Right atrium auricular region (tissue), 2 donors: ENCODE measurements at places on chromosomes 3 and 15. TPM values are rescaled to one million over a fixed set of nuclear protein-coding genes. Genes with fewer than 3 reads are reported as not detected.

Gene SYNPR
- 2.7 TPM for total RNA-seq

DNA sequence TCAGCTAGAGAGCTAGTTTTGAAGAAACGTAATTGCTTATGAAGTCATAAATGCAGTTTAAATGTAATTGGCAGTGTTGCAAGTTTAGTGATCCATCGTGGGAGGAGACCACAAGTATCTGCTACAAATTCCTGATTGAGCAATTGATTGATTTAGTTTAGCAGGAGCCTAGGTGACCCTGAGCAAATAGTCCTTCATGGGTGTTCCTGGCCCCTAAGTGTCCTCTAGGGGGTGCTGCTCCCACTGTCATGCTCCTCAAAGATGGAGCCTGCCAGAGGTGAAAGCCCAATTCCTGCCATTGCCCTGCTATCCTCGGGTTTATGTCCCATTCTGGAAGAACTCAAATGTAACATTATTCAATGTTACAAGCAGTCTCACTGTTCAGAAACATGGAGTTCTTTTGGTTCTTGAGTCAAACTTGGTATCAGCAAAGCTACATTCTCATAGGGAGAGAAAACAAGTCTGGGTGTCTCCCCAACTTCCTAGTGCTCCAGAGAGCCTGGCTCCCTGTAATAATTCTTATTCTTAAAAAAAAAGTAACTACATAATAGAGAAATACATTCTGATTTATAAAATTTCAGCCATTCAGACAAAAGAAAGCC lies 29.8 kb upstream of the SENP5 start:
- H3K27me3 ChIP-seq: no peaks in the 10 kb centered on the region
- no peak for DNase-seq
- H3K4me1 ChIP-seq: no peaks in the 10 kb centered on the region
- no peaks in the 10 kb centered on the region for H3K36me3 ChIP-seq

DNA sequence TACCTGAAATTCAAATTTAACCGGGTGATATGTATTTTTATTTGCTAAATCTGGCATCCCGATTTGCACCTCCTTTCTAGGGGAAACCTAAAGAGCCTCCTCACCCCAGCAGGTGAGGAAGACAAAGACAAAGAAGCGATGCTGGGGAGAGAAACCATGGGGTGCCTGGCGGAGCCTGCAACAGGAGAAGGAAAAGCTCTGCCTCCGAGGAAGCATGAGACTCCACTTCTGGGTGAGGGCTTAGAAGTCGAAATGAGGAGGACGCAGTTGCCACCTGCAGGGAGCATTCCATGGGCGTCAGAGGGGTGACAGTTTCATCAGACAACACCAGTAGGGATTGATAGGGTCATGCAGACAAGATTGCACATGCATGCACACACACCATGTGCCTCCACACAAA lies 30.5 kb upstream of the LYZL4 start:
- DNase-seq: no peak
- H3K4me3 ChIP-seq: no peak overlapping the region
- H3K36me3 ChIP-seq: no peaks in the 10 kb centered on the region
- H3K27me3 ChIP-seq: no peaks in the 10 kb centered on the region
- H3K4me1 ChIP-seq: no peaks in the 10 kb centered on the region

- no peaks in the 10 kb centered on the region for H3K36me3 ChIP-seq
- H3K4me3 ChIP-seq: no peak overlapping the region
- no peak for DNase-seq
- no peaks in the 10 kb centered on the region for H3K4me1 ChIP-seq
Observed at GRCh38 chr3:171268677-171269076, 191.5 kb downstream of the TNIK start.

DNA sequence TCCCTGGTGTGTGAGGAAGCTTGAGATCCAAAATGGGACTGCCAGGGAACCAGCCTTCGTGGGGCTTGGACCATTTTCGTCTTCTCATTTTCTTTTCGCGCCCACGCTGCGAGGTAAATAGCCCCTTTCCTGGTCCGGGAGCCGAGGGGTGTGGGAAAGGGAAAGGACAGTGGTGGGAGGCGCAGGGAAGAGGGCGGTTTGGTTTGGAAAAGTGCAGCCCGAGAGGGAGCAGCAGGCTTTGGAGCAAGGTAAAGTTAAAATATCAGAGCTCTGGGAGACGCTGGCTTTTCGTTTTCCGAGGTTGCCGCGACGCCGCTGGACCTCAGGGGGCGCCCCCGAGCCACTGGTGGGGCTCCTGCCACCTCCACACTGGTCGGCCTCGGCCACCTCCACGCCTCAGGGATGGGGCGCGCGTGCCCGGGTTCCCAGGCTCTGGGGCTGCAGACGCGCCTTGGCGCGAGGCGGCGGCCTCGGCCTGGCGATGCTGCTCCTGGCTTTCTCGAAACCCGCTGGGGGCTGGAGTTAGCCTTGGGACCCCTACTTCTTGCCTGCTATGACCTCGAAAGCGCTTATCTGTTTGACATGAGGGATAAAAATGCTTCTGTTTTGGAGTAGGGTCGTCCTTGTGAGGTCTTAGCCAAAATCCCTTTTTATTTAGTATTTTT lies 3.2 kb downstream of the PTPRG start:
- H3K27me3 ChIP-seq: no peaks in the 10 kb centered on the region
- no peaks in the 10 kb centered on the region for H3K36me3 ChIP-seq
- peak overlapping the region; percentile 78 for H3K4me3 ChIP-seq
- no peaks in the 10 kb centered on the region for H3K4me1 ChIP-seq
- peak overlapping the region; percentile 95 for H3K27ac ChIP-seq

DNA sequence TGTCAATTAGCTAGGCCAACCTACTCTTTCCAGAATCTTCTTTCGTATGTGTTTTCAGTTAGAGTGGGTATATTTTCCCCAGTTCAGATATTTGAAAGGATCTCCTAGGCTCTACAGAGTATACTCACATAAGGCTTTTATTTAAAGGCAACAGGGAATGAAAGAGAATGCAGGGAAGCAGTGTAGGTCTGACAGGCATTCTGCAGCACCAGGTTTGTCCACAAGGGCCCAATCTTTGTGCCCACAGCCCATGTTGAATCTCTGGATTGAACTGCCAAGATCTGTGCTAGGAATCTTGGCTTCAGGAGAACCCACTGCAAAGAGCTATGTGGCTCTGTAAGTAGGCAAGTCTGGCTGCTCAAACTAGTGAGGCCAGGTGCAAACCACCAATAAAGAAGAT lies 24.2 kb upstream of the GALNT15 start:
- H3K4me1 ChIP-seq: no peaks in the 10 kb centered on the region
- H3K4me3 ChIP-seq: no peak overlapping the region
- H3K27ac ChIP-seq: peak overlapping the region; percentile 27
- no peaks in the 10 kb centered on the region for H3K27me3 ChIP-seq
- DNase-seq: no peak
- no peaks in the 10 kb centered on the region for H3K36me3 ChIP-seq

Gene CD96
- total RNA-seq: 0.85 TPM

DNA sequence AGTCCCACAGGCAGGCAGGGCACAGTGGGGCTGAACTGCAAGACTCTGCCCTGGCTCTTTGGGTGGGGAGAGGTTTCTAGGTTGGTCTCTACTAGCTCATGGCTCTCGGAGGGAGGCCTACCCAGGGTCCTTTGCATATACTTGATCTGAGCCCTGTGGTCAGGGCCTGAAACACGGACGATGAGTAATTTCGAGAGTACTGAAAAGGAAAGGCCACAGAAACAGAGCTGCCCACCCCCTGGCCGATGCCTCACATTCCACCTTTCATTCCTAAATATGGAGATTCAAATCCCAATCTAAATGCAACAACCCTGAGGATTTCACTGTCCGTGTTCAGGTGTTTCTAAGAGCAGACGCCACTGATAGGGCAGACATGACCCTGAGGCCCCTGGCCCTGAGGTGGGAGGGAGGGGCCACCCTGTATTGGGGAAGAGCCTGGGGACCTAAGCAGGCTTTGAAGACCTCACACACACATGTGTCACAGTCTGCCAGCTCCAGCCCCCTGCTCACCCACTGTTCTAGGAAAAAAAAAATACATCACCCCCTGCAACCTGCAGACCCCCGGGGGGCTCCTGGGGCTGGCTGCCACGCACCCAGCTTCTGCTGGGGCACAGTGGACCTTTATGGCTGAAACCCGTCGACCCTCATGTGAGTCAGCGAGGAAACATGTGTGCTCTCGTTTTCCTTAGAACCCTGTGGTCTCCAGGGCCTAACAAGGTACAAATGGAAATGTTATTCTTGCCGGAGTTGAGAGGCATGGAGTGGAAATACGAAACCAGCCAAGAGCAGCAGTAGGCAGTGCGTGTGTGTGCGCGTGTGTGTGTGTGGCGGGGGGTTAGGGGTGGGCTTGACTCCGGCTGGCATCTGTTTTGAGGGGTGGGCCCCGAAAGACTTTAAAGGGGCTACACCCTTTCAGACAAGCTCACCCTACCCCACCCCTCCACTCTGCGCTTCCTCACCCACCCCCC lies 112.7 kb downstream of the CHSY1 start:
- no peak for DNase-seq
- H3K36me3 ChIP-seq: no peaks in the 10 kb centered on the region
- no peaks in the 10 kb centered on the region for H3K27me3 ChIP-seq
- no peak overlapping the region for H3K4me3 ChIP-seq

Gene ERICH6
- not detected for total RNA-seq

Gene ZNF80
- total RNA-seq: not detected

DNA sequence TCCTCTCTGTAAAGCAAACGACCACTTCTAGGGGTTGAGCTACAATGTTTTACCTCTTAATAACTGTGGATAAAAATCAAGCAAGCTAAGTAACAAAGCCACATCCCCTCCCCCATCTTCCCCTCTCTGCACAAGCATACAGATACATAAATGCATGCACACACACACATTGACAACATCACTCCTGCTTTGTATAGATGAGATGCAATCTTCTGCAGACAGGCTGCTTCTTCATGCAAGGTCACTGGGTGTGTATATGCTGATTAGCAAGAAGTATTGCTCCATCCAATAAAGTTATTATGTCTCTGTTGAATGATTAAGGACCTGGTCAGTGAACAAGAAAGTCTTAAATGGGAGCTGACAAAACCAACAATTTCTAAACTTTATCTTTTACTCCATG lies 8.8 kb upstream of the ATP11B start:
- no peak overlapping the region for H3K4me3 ChIP-seq
- H3K36me3 ChIP-seq: no peaks in the 10 kb centered on the region

Gene NANOGP8
- total RNA-seq: not detected

Gene GOLGA8R
- 2.3 TPM for total RNA-seq

GRCh38 chr15:56877255-56877970 lies 41.0 kb upstream of the TCF12 start:
- H3K36me3 ChIP-seq: no peaks in the 10 kb centered on the region
- no peaks in the 10 kb centered on the region for H3K27me3 ChIP-seq
- H3K4me1 ChIP-seq: no peaks in the 10 kb centered on the region
- no peak overlapping the region for H3K27ac ChIP-seq
- no peak overlapping the region for H3K4me3 ChIP-seq

Gene LSMEM2
- total RNA-seq: 9.0 TPM

DNA sequence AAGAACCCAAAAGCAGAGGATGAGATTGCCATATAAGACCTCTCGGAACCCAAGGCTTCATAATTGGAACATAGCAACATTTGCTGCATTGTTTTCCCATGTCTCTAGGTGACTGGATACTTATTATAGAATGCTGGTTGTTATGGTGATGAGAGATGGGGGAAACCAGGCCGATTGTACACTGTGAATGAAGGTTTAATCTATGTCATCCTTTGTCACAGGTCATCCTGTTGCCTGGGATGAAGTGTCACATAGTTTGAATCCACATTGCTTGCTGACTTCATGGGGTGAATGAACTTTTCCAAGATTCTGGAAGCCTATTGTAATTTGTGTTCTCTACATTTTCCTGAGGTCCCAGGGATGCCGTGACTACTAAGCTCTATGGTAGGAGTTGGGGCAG lies 41.8 kb downstream of the CLEC3B start:
- H3K4me1 ChIP-seq: peaks cover 4% of the 10 kb centered on the region
- no peak overlapping the region for H3K27ac ChIP-seq
- H3K27me3 ChIP-seq: no peaks in the 10 kb centered on the region
- no peak for DNase-seq

Gene PPP4R2
- 31.6 TPM for total RNA-seq

- H3K4me3 ChIP-seq: no peak overlapping the region
- H3K36me3 ChIP-seq: no peaks in the 10 kb centered on the region
- no peaks in the 10 kb centered on the region for H3K27me3 ChIP-seq
- no peak overlapping the region for H3K27ac ChIP-seq
Observed at GRCh38 chr3:12415014-12415680, 69.1 kb upstream of the TSEN2 start.

Gene RETNLB
- not detected for total RNA-seq

GRCh38 chr3:15330031-15330596 lies 2.3 kb downstream of the SH3BP5 start:
- peaks cover 3% of the 10 kb centered on the region for H3K36me3 ChIP-seq
- H3K4me3 ChIP-seq: peak overlapping the region; percentile 93
- H3K4me1 ChIP-seq: peaks cover 53% of the 10 kb centered on the region
- H3K27me3 ChIP-seq: no peaks in the 10 kb centered on the region
- peak; percentile 88 for DNase-seq
